Islet precursor cell (in vitro differentiated cells): ENCODE measurements at places on chromosomes 4 and X.

DNA sequence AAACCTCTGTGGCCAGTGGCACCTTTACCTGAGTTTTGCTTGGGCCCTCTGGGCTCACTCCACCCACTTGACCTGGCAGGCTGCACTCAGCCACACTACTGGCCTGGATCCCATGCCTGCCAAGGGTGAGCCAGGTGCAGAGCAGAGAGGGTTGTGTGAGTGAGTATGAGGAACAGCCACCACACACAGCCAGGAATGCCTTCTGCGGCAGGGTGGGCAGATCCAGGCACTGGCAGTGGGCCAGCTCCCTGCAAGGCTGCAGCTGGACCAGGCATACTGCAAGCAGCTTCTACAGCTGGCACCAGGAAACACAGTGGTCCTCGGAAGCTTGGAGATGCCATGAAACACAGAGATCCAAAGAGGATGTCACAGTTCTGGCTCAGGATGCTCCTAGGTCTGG is 570.1 kb upstream of the ACTRT1 start:
- no peak for DNase-seq

GRCh38 chr4:70903291-70903603 is 1.1 kb downstream of the MOB1B start:
- DNase-seq, result peak; percentile 57

GRCh38 chrX:119218198-119218597 is 17.9 kb upstream of the PGRMC1 start:
- no peak for DNase-seq

GRCh38 chr4:80931631-80932081 is 98.9 kb upstream of the BMP3 start:
- DNase-seq, result no peak

DNA sequence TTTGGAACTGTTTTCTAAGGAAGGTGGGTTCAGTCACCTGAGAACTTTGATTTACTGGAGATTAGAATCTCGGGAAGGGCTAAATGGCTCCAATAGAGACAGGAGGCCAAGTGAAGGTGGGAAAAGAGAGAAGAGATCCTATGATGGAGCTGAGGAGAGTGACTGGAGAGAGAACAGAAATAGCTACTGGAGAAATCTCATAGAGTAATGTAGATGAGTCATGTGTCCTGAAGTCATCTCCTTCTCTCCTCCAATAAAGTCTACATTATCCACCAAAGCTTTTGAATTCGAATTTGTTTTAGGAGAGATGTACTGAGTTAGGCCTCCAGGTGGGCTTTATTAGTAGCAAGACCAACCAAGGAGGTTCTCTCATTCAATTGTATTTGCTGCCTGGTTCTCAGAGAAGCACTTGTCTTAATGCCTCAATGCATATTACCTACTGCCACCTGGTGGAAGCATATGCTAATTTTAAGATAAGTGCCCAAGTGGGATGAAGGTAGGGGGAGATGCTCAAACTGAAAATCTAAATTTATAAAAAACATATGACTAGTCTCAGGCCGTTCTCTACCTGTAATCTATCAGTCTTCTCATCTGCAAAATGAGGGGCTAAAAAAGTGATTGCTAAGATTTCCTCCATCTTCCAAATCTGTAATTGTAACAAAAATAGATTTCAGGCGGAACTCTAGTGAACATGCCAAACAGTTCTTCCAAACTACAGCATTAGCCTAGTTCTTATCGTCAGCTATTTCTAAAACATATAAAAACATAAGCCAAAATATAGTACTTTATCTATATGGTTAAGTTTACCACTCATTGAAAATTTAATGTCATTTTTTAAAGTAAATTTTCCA is 24.4 kb downstream of the TXK start:
- DNase-seq, result no peak

DNA sequence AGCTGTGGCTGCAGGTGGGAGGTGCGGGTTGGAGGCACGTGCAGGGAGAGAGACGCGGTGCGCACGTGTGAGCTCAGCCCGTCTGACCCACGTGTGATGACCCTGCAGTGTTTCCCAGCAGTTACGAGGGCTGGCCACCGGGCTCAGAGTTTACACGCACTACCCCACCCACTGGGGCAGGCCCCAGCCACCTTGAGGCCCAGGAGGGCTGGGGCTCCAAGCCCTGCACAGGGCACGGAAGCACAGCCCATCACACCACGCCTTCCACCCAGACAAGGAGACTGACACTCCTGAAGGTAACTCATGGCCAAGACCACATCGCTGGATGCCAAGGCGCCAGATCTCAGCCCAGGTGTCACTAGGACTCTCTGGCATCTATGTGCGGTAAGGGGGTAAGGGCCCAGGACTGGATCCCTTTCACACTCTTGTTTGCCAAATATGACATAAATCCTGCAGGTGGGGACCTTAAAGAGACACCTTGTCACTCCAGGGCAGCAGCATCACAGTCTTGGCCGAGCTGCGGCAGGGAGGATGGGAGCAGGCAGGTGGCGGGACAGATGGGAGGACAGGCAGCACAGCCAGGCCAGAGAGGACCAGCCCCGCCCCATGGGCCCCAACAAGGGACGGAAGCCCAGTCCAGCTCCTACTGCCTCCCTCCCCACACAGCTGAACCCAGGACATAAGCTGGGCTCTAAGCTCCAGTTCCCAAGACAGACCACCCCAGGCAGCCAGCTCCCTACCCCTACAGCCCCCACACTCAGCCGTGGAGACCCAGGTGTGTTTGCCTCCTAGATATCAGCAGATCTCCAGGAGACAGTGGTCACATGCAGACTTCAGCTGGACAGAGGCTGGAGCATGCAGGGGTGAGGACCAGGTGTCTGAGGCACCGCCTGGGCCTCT is 56.8 kb downstream of the ZFYVE28 start:
- DNase-seq, result peak; percentile 53
